H1 (cell line): ENCODE measurements at places on chromosomes 5 and 9.
A peak's percentile ranks its signal among the peaks of the same experiment; 100 is the strongest.

GRCh38 chr9:89919171-89919681 lies 314.4 kb downstream of the GADD45G start:
- DNase-seq: peak; percentile 49

DNA sequence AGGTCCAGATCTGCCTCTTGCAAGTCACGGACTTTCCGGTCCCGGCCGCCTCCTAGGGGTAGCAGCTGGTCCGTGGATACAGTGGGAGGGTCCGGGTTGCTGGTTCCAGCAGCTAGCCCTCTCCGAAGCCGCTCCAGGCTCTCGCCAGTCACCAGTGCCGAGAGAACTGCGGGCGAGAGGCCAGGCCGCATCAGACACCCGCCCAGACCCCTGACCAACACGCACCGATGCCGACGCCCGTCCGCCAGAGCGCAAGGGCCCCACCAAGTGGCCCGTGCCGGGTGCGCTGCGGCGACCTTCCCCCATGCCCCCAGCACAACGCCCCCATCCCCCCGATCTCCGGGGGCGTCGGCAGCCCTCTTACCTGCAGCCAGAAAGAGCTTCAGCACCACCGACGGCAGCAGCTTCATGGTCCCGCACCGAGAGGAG lies 470 bp downstream of the HBEGF start:
- DNase-seq: no peak

GRCh38 chr5:74063346-74063745 lies 437.4 kb downstream of the ARHGEF28 start:
- no peak for DNase-seq

GRCh38 chr9:37066139-37066725 lies 32.2 kb upstream of the PAX5 start:
- DNase-seq: no peak

DNA sequence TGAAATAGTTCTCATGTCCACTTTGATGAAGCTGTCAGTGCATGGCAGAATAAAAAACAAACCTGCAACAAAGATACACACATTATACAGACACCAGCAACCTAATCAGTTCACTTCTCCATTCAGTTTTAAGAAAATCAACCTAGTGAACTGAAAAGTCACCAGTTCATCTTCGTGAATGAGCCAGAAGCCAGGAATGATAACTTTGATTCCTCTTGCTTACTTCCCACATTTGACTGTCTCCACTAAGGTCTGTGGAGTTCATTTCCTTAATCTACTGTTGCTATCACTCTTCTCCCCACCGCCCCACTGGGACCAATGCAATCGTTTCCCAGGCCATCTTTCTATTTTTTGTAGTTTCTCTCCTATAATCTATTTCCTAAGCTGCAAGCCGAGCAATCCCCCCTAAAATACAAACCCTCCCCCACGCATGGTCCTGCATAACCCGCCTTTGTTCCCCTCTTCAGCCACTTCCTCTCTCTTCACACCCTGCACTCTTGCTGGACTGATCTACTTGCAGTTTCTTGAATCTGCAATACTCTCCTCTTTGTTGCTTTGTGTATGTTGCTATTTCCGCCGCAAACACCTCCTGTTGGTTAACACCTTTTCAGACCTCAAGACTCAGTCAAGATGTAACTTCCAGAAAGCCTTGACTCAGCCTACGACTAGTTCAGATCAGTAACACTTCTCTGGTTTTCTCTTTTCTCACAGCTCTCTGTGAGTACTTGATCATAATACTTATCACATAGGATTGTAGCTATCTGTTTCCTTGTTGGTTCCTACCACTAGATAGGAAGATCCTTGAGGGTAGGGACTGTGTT lies 16.6 kb downstream of the STOM start:
- no peak for DNase-seq
